ENCODE measurements at places on chromosomes 7 and 10. TPM values are rescaled to one million over a fixed set of nuclear protein-coding genes. Genes with fewer than 3 reads are reported as not detected.

The MAGI2 gene
- 0.22 TPM for total RNA-seq

The TMEM176A gene
- not detected for total RNA-seq

The ANKRD1 gene
- total RNA-seq = not detected

GRCh38 chr7:108299251-108299973 lies 156.8 kb downstream of the NRCAM start:
- no peak for DNase-seq

DNA sequence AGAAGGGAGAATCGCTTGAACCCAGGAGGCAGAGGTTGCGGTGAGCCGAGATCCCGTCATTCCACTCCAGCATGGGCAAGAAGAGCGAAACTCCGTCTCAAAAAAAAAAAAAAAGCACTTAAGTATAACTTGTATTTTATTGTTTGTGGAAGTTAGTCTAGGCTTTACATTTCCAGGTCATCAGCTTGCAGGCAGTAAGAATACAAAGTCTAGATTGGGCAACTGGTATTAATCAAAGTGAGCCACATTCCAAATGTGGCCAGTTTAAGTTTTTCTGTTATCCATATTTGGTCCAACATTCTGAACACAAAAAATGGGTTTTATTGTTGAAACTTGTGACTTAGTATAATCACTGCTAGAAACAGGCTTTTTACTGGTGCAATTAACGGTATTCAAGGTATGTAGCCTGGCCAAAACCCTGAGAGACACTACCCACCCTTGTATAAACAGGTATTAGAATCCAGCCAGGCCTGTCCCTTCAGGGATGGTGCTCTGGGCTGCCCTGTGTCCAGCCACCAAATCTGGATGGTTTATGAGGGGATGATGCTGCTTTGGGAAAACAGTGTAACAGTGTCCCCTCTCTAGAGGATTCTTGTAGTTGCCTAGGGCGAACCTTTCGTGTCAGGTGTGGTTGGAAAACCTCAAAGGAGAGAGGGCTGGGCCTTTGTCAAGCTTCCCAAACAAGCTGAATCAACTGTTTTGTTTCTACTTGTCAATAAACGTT lies 122.1 kb upstream of the EFCAB10 start:
- no peak for DNase-seq

GRCh38 chr10:82922755-82923154 lies 1047.8 kb downstream of the NRG3 start:
- DNase-seq = no peak

GRCh38 chr7:159238541-159238940 lies 93.9 kb upstream of the VIPR2 start:
- no peak for DNase-seq

- DNase-seq = no peak
These were observed 222.8 kb upstream of the IMMP2L start for GRCh38 chr7:111785076-111785475.

- DNase-seq = no peak
These were observed 45.4 kb downstream of the PODXL start for GRCh38 chr7:131511071-131511470.

GRCh38 chr7:143452495-143452894 lies 9.2 kb downstream of the TAS2R60 start:
- DNase-seq = no peak

DNA sequence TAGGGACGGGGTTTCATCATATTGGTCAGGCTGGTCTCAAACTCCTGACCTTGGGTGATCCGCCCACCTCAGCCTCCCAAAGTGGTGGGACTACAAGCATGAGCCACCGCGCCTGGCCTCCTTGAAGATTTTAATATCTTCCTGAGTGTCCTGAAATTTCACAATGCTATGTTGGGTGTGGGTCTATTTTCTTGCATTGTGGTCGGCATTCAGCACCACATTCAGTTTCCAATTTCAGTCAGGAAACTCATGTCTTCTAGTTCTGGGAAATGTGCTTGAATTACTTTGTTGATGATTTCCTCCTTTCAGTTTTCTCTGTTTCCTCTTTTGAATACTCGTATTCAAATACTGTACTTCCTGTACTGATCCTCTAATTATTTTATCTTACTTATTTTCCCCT lies 49.3 kb upstream of the IL6 start:
- no peak for DNase-seq

GRCh38 chr7:130095812-130096211 lies 25.5 kb downstream of the KLHDC10 start:
- no peak for DNase-seq

DNA sequence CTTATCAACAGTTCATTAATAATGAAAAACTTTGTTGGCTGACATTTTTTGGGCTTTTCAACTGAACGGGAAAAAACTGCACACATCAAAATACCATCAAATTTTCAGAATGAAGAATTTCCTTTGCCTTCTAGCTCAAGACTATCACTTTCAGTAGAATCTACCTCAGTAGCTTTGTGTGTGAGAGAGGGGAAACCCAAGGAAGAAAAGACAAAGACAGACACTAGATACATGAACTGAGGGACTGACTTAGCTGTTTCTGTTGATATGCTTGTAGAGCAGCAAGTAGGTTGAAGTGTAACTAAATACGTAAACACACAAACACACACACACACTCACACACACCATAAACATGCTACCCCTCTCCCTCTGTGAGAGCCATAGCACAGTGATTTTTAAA lies 257.1 kb downstream of the CDK14 start:
- DNase-seq = no peak

Measured in HCT116 (cell line).